ENCODE measurements at places on chromosomes 5 and 9.

- no peak for DNase-seq
Observed at GRCh38 chr5:6905423-6905822, 192.2 kb downstream of the TENT4A start.

- peak; percentile 80 for DNase-seq
Observed at GRCh38 chr9:129773262-129774048, 20.6 kb upstream of the PTGES start.

DNA sequence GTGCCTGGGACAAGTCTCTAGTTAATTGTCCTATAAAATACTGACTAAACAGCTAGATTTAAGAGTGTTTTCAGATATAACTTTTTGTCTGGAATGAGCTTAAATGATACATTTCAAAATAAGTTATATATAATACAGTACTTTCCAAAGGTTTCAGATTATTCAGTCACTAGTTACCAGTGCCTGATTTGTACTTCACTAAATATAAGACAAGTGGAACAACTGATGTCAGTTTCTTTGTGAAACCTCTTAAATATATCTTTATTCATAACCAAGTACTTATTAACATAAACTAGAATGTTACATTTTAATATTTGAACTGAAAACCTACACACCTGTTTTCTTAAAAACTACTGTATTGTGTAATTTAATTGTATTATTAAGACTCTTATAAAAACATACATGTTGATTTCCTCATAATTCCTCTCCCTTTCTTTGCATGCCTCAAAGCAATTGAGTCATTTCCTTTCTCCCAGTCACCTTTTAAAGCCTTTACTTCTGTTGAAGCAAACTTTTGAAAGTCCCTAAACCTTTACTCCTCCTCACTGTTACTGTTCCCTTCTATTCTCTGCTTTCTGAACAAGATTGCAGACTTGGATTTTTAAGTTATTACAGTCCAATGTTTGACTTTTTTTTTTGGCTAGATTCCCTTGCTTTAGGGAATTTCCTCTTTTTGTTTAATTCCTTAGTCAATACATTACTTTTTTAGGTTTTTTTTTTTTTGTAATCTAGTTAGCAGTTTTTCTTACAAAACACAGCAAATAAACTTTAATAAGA is 8.7 kb upstream of the SEMA6A start:
- no peak for DNase-seq

- no peak for DNase-seq
Observed at GRCh38 chr9:94061864-94062263, 22.4 kb upstream of the PTPDC1 start.

DNA sequence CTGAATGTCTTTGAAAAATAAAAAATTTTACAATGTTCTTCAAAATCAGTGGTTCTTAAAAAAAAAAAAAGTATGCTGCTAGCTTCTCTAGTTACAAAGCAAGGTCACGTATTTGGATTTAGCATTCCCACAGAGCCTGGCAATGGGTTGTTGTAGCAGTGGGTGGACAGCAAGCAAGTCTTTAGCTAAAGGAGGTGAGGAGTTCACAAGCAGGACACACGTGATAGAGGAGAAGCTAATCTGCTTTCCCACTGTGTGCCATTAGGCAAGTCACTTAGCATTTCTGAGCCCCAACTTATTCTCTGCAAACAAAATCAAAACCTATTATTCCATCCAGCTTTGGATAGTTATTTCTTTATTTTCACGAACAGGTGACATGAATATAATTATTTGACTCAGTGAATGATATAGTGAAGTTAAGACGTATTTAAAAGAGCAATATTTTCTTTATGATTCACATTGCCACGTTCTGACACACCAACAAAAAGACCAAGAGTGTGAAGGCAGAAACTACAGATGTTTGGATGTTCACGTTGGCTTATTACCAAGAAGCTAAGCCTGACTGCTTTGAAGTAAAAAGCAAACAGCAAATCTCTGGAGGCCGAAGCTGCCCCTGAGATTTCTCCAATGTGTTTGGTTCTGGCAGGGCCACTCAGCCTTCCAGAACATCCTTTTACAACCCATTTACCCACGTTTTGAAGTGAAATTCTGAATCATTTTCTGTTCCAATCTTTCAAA is 612.1 kb upstream of the CDH6 start:
- no peak for DNase-seq

GRCh38 chr5:179345433-179346321 is at the start of gene ADAMTS2:
TSS of gene ADAMTS2 (minus strand) at chr5:179345461. CDS start at chr5:179345328, 133 bp downstream.
- DNase-seq = no peak

- no peak for DNase-seq
Observed at GRCh38 chr5:143086908-143087637, 316.4 kb downstream of the NR3C1 start.

DNA sequence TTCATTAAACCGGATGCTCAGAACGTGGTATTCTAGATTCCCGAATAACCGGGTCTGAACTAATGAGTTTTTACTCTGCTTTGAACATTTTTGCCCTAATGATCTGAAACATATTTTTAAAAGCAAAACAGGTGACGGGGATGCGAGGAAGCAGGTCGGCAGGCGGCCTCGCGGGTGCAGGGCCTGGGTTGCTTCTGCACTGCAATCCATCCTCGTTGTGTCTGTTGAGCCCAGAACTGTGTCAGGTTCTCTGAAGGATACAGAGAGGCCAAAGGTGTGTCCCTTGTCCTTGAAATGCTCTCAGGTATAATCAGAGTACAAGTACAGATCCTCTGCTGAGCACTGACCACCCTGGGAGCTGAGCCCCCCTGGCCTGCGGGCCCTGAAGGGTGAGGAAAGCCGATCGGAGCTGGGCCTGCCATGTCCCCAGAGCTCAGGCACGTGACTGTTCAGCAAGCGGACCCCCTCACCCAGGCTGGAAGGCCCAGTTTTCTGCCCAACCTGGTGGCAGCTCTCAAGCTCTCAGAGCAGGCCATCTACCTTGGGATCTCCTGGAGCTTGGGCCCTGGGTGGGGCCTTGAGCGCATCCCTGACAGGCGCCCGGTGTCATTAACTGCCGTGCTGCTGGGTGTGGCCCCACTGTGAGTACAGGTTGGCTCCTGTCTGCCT is 151.8 kb downstream of the OLFM1 start:
- no peak for DNase-seq

DNA sequence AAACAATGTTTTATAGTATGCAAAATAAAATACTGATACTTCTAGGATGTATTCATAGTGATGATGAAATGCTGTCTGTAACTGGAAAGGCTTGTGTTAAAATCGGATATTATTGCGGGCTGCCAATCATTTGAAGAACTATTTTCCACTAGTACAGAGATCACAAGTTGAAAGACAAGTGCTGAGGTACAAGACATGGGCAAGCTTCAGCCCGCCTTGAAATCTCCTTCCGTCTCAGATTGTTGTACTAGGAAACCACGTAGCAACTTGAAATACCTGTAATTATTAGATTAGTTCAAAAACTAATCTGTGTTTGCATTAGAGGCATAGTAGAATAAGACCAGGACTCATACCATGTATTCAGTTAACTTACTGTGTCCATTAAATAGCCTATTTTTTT is 218.2 kb downstream of the ARHGEF28 start:
- no peak for DNase-seq

DNA sequence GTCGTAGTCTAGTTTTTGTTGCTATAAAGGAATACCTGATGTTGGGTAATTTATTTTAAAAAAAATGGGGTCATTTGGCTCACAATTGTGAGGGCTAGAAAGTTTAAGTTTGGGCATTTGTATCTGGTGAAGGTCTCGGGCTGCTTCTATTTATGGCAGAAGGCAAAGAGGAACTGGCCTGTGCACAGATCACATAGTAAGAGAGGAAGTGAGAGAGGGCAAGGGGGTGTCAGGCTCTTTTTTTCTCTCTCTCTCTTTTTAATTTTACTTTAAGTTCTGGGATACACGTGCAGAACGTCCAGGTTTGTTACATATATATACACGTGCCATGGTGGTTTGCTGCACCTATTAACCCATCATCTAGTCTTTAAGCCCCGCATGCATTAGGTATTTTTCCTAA is 453.3 kb downstream of the DIRAS2 start:
- no peak for DNase-seq

- DNase-seq = peak; percentile 87
Observed at GRCh38 chr5:132466433-132467286, 23.9 kb downstream of the IRF1 start.

DNA sequence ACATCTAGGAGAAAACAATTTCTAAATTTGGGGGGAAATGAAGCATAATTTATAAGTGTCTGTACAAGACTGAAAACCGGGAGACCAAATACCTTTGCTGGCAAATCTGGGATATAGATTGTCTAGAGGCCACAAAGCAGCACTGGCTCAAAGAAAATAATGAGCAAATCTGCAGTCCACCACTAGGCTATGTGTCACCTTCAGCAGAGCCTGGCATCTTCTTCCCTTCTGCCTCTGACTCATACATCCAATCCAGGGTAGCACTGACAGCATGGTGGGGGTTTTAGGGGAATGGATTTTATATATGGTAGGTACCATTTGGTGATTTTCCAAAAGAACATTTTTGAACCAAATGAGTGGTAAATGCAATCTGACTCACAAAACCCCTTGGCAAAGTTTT is 12.8 kb downstream of the FAM81B start:
- no peak for DNase-seq

DNA sequence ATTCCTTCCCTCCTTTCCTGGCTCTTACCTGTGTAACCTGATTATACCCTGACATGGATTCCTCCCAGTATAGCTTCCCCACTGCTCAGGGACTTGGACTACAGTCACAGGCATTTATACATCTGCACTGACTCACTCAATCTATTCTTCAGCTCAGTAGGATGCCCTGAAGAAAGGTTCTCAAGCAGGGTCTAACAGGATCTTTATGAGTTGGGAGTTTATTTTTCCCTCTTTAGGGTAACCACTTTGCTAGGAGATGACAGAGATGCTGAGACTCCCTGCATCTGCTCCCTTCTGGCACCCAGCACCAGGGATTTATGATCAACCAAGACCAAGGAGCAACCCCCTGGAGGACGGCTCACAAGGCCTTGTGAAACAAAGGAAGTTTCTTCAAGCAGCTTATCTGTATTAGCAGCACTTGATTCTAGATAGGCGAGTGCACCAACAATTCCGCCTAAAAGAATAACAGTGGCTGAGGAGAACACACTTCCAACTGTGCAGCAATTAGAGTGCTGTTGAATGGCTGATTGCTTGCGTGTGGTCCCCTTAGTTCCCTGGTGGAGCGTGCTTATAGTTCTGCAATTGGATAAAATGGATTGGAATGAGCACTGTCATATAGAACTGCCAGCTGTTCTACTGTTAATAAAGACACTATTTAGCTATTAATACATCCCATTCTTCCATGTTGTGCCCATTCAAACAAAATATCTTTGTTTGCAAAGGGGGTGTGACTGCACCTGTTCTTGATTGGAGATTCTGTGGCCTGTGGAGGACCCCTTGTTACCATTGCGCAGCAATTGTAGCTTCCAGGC is 482.6 kb downstream of the ZNF608 start:
- no peak for DNase-seq

DNA sequence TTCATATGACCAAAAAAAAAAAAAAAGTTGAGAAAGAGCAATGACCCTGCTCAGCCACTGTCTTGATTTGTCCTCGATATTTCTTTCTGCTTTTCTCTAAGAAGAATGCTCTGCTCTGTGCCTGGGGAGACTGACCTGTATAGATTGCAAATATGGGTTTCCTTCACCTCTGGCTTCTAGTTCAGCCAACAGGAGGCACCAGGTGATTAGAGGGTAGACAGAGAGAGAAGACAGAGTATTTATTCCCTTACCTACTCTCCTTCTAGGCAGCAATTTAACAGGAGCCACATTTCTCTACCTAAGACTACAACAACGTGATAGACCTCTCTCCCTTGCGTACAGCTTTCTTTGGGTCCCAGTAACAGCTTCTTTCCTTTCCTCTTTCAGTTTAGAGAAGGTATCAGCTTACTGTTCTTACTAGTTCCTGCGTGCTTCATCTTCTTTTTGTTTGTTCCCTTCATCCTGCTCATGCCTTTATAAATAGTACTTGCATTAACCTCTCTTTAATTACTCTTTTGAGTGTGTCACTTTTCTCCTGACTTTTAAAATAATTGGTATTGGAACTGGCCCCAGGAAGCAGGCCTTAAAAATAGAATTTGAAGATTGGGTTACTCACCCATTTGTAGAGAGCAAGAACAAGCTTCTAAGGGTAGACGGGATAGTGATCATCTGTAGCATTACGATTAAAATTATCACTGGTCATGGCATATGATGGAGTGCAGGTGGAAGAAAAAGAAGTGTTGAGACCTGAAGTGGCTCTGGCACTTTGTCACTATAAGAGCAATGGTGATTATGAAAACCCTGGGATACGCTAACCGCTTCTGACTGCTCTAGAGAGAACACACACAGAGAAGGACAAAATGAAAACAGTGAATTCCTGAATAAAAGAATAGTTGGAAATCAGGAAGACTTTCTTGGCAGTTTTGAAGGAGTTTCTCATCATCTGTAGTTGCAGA is 161.2 kb upstream of the FSTL4 start:
- no peak for DNase-seq

DNA sequence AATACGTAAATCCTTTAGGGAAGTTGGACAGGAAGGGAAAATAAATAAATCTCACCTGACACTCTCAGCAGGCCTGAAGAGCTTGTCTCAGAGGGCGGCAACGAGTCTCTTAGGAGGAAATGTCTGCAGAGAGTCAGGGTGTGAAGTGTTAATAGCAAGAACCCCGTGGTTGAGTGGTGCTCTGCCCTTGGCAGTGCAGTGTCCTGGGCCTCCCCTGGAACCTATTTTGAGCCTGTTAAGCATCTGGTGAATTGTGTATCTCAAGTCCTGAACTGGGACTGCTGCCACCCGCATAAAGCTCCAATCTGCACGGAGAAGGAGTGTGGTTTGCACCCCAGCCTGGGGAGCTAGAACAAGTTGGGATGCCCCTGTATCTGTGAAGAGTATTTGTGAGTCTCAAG is 211.8 kb downstream of the GOLPH3 start:
- DNase-seq = no peak

- DNase-seq = no peak
Observed at GRCh38 chr9:15743512-15743911, 190.7 kb downstream of the CCDC171 start.

GRCh38 chr9:9142001-9142400 is 1342.4 kb upstream of the DMAC1 start:
- no peak for DNase-seq

GRCh38 chr5:139403418-139403786 is 487 bp downstream of the SPATA24 start:
- DNase-seq = no peak

- no peak for DNase-seq
Observed at GRCh38 chr9:6557883-6558616, 87.5 kb downstream of the GLDC start.

- DNase-seq = no peak
Observed at GRCh38 chr5:109953761-109954160, 264.0 kb downstream of the MAN2A1 start.

DNA sequence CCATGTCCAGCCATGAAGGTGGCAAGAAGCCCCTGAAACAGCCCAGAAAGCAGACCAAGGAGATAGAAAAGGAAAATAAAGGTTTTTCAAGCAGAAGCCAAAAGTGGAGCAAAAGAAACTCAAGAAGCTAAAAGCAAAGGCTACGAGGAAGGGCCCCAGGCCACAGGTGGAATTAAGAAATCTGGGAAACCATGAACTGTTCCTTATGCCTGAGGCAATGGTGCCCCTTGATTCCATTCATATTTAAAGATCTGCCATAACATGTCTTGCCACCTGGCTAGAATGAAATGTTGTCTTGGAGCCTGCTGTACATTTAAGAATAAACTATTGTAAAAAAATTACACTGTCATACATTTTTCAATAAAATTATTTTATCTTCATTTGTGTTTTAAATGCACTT is 59.5 kb upstream of the TARS1 start:
- DNase-seq = no peak

GRCh38 chr5:90747693-90748092 is 189.1 kb downstream of the ADGRV1 start:
- no peak for DNase-seq
